ENCODE measurements at places on chromosomes 13 and 19.

GRCh38 chr13:26179344-26179743 is 42.8 kb downstream of the RNF6 start:
- DNase-seq = no peak
- H3K36me3 ChIP-seq = no peaks in the 10 kb centered on the region
- H3K27ac ChIP-seq = no peak overlapping the region
- no peaks in the 10 kb centered on the region for H3K4me1 ChIP-seq
- H3K4me3 ChIP-seq = no peak overlapping the region
- H3K27me3 ChIP-seq = no peaks in the 10 kb centered on the region

- no peaks in the 10 kb centered on the region for H3K4me1 ChIP-seq
- no peaks in the 10 kb centered on the region for H3K27me3 ChIP-seq
- peaks cover 18% of the 10 kb centered on the region for H3K36me3 ChIP-seq
- no peak overlapping the region for H3K4me3 ChIP-seq
Observed at GRCh38 chr13:36981156-36981743, 17.9 kb downstream of the ALG5 start.

DNA sequence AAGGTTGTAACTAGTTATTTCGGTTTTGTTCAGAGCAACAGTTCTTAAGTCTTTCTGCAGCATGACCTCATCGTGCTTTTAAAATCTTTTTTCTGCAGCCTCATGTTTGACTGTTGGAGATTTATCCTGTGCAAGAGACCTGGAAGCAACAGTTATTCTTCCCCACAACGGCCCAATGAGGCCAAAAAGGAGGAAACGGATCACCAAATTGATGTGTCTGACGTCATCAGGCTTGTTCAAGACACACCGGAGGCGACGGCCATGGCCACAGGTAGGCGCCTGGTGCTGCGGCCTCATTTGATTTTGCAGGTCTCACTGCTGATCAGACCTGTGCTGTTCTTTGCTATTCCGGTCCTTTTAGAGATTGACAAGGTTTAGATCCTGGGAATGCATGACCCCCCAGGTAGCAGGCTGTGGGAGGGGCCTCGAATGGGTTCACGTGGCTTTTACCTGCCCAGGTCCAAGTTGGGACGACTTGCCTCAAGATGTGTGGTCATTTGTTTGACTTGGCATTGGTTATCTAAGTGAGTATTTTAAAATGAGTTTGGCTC is 66.8 kb upstream of the MCF2L start:
- DNase-seq = peak; percentile 36
- no peak overlapping the region for H3K4me3 ChIP-seq
- no peaks in the 10 kb centered on the region for H3K27me3 ChIP-seq
- H3K36me3 ChIP-seq = peaks cover 43% of the 10 kb centered on the region
- H3K27ac ChIP-seq = no peak overlapping the region

- no peaks in the 10 kb centered on the region for H3K4me1 ChIP-seq
- no peaks in the 10 kb centered on the region for H3K27me3 ChIP-seq
- no peak for DNase-seq
- peaks cover 14% of the 10 kb centered on the region for H3K36me3 ChIP-seq
Observed at GRCh38 chr13:99220199-99220935, 19.7 kb downstream of the UBAC2 start.

DNA sequence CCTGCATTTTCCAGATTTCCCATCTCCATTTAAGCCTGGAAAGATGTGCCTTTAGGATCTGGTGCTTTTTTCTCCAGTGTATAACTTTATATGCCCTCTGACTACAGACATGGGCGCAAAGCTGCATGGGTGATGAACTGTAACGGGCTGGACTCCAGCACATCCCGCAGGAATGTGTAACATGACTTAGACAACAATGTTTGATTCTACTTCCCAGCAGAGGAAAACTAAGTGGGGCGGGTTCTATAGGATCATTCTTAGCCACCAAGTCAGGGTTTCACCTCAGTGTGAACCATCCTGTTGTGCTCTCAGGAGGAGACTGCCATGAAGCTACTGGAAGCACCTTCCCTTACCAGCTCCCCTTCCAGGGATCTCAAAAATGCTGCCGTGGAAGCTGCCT is 93.2 kb upstream of the SERP2 start:
- no peaks in the 10 kb centered on the region for H3K36me3 ChIP-seq
- H3K4me3 ChIP-seq = no peak overlapping the region
- H3K27ac ChIP-seq = no peak overlapping the region
- no peaks in the 10 kb centered on the region for H3K27me3 ChIP-seq

DNA sequence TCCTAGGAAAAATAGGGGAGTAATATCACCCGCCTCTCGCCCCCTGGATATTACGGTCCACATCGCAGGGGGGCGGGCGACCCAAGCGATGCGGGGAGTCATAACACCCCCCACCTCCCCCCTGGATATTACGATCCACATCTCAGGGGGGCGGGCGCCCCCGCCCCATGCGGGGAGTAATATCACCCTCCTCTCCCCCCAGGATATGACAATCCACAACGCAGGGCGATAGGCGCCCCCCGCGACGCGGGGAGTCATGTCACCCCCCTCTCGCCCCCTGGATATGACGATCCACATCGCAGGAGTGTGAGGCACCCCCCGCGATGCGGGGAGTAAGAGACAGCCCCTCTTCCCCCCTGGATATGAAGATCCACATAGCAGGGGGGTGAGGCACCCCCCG is 684.4 kb upstream of the PCDH9 start:
- H3K27me3 ChIP-seq = no peaks in the 10 kb centered on the region
- no peaks in the 10 kb centered on the region for H3K36me3 ChIP-seq
- no peak for DNase-seq

- H3K4me3 ChIP-seq = no peak overlapping the region
- H3K4me1 ChIP-seq = no peaks in the 10 kb centered on the region
- H3K27me3 ChIP-seq = no peaks in the 10 kb centered on the region
- H3K36me3 ChIP-seq = no peaks in the 10 kb centered on the region
- no peak overlapping the region for H3K27ac ChIP-seq
Observed at GRCh38 chr13:40973409-40973808, 45.7 kb downstream of the ELF1 start.

DNA sequence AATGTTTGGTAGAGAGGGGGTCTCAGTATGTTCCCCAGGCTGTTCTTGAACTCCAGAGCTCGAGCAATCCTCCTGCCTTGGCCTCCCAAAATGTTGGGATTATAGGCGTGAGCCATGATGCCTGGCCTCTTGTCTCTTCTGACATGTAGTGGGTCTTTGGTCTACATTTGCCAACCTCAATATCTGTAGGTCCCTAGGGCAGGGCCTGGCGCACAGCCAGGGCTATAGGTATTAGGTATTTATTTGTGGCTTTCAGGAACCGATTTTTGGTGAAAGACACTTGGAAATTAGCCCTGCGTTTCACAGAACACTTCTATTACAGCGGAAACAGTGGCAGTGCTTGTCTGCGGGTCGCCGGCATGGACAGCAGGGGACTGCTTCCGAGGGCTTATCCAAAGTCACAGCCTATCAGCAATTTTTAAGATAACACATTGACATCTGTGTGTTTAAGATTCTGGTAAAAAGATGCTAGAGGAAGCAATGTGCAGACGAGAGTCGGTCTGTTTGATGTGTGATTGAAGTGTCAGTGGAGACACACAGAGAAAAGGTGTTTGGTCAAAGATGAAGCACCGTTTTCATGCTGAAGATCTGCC is 14.5 kb downstream of the ZNF536 start:
- H3K4me3 ChIP-seq = no peak overlapping the region
- no peaks in the 10 kb centered on the region for H3K27me3 ChIP-seq
- peaks cover 4% of the 10 kb centered on the region for H3K4me1 ChIP-seq
- no peaks in the 10 kb centered on the region for H3K36me3 ChIP-seq
- no peak for DNase-seq

DNA sequence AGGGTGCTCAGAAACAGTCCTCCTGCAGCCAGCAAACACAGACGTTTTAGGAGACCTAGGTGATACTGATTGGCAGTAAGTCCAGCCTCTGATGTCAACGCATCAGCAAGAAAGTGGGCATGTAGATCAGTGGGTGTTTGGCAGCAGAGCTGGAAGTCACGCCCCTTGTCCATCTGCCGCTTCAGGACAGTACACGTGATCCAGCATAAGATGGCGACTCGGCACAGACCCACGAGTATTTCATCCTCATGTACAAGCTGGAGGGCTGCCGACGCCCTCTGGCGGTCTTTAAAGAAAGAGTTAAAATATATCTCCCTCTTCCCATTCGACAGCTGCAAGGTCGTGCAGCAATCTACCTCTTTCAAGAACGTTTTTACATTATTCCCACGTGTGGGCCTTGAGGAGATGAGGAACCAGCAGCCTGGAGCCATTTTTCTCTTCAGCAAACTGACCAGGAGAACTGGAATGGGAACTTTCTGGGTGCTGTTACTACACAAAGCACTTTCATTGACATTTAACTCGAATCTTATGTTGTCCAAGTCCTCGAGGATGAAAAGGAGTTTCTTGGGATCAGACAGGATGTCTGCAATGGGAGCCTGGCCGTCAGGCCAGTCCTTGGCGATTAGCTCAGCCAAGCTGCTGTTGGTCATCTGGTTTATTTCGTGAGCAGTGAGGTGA is 22.3 kb downstream of the NLRP11 start:
- H3K36me3 ChIP-seq = peaks cover 4% of the 10 kb centered on the region
- H3K4me3 ChIP-seq = no peak overlapping the region
- no peaks in the 10 kb centered on the region for H3K27me3 ChIP-seq
- no peak overlapping the region for H3K27ac ChIP-seq
- peak; percentile 31 for DNase-seq

GRCh38 chr19:56222901-56223300 is 20.8 kb downstream of the ZSCAN5C start:
- H3K27me3 ChIP-seq = no peaks in the 10 kb centered on the region
- no peaks in the 10 kb centered on the region for H3K4me1 ChIP-seq
- H3K4me3 ChIP-seq = no peak overlapping the region
- no peak overlapping the region for H3K27ac ChIP-seq
- H3K36me3 ChIP-seq = no peaks in the 10 kb centered on the region

DNA sequence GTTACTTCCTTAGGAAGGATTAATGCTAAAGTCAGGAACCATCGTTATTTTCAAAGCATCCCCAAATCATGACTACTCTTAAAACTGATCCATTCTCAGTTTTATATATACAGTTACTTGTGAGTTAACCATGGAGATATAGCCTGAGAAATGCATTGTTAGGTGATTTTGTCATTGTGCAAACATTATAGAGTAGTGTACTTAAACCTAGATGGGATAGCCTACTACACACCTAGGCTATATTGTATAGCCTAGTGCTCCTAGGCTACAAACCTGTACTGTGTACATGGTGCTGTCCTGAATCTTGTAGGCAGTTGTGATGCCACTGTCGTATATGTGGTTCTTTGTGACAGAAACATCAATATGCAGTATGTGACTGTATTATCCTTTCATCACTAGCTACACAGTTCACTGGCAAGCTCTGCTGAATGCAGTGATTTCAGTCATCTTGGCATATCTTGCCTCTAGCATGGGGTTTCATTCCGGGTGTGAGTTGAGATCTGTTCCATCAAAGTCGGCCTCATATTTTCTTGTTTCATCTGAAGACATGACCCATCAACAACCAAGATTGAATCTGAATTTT is 45.3 kb downstream of the CDK8 start:
- no peak overlapping the region for H3K4me3 ChIP-seq
- no peaks in the 10 kb centered on the region for H3K4me1 ChIP-seq
- H3K36me3 ChIP-seq = no peaks in the 10 kb centered on the region
- no peak overlapping the region for H3K27ac ChIP-seq
- no peaks in the 10 kb centered on the region for H3K27me3 ChIP-seq

DNA sequence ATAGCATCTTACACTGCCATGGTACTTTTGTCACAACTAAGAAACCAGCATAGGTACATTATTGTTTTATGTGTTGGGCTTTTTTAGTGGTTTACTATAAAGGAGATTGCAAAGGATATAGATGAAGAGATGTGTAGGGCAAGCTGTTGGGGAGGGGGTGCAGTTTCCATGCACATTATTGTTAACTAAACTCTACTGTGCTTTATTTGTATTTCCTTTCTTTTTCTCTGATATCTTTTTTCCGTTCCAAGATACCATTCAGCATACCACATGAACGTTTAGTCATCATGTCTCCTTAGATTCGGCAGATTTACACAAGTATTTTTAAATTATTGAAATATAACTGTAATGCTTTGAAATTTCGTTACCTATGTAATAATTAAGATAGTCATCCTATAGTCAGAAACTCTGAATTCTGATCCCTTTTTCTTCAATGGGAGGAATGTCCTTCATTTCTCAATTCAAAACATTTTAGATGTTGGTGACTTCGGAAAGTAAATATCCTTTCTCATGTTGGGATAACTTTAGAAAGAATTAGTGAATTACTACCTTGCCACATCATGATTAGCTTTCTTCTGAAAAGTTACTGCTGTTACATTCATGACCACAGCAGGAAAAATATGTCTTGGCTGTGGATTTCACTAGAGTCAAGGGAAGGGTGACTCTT is 82.8 kb downstream of the FRY start:
- no peak overlapping the region for H3K4me3 ChIP-seq
- H3K27me3 ChIP-seq = no peaks in the 10 kb centered on the region
- DNase-seq = no peak
- no peak overlapping the region for H3K27ac ChIP-seq
- no peaks in the 10 kb centered on the region for H3K4me1 ChIP-seq

GRCh38 chr19:42075364-42075615 is 676 bp upstream of the ZNF574 start:
- H3K27me3 ChIP-seq = no peaks in the 10 kb centered on the region
- peak overlapping the region; percentile 97 for H3K4me3 ChIP-seq
- peak overlapping the region; percentile 79 for H3K27ac ChIP-seq
- H3K36me3 ChIP-seq = peaks cover 26% of the 10 kb centered on the region

- no peaks in the 10 kb centered on the region for H3K36me3 ChIP-seq
- DNase-seq = no peak
- H3K4me3 ChIP-seq = no peak overlapping the region
- no peaks in the 10 kb centered on the region for H3K27me3 ChIP-seq
- no peaks in the 10 kb centered on the region for H3K4me1 ChIP-seq
Observed at GRCh38 chr19:8695501-8695900, 3.1 kb downstream of the ACTL9 start.

GRCh38 chr19:50329146-50329925 is at the start of gene KCNC3:
Gene KCNC3 (minus strand): TSS chr19:50329377. CDS start chr19:50329082, 295 bp downstream.
- no peak within 1 kb of the TSS for H3K27ac ChIP-seq
- peaks cover 6% of the 10 kb centered on the region for H3K4me1 ChIP-seq
- peak; percentile 100 for DNase-seq
- peaks cover 8% of the 10 kb centered on the region for H3K27me3 ChIP-seq

GRCh38 chr19:46605356-46605821 is 4.3 kb downstream of the CALM3 start:
- DNase-seq = no peak
- no peaks in the 10 kb centered on the region for H3K27me3 ChIP-seq
- H3K4me3 ChIP-seq = no peak overlapping the region
- peaks cover 48% of the 10 kb centered on the region for H3K36me3 ChIP-seq

DNA sequence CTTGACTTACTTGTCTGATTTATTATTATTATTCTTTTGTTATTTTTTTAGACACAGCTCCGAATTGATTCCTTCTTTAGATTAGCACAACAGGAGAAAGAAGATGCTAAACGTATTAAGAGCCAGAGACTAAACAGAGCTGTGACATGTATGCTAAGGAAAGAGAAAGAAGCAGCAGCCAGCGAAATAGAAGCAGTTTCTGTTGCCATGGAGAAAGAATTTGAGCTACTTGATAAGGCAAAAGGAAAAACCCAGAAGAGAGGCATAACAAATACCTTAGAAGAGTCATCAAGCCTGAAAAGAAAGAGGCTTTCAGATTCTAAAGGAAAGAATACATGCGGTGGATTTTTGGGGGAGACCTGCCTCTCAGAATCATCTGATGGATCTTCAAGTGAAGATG is 29.4 kb downstream of the ERCC5 start:
- no peak overlapping the region for H3K27ac ChIP-seq
- peaks cover 27% of the 10 kb centered on the region for H3K36me3 ChIP-seq
- DNase-seq = no peak

GRCh38 chr19:40178756-40179155 is 12.5 kb upstream of the MAP3K10 start:
- H3K27me3 ChIP-seq = no peaks in the 10 kb centered on the region
- no peaks in the 10 kb centered on the region for H3K36me3 ChIP-seq
- no peaks in the 10 kb centered on the region for H3K4me1 ChIP-seq
- DNase-seq = no peak

GRCh38 chr19:18419699-18420460 is 682 bp downstream of the SSBP4 start:
- no peak for DNase-seq
- H3K36me3 ChIP-seq = no peaks in the 10 kb centered on the region
- no peaks in the 10 kb centered on the region for H3K27me3 ChIP-seq
- no peak overlapping the region for H3K27ac ChIP-seq

Data from H9 (cell line).